Mucosa of descending colon (tissue), 3 donors: ENCODE measurements at places on chromosomes 12 and 14. TPM values are rescaled to one million over a fixed set of nuclear protein-coding genes. Genes with fewer than 3 reads are reported as not detected.

Gene MCRS1
- 66.7 TPM for total RNA-seq

DNA sequence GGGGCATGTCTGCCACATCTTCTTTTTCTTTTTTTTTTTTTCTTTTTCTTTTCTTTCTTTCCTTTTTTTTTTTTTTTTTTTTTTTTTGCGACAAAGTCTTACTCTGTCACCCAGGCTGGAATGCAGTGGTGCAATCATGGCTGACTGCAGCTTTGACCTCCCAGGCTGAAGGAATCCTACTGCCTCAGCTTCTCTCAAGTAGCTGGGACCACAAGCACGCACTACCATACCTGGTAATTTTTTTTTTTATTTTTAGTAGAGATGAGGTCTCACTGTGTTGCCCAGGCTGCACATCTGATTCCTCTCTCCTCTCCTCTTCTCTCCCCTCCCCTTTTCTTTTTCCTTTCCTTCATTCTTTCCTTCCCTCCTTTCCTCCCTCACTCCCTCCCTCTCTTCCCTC is 18.5 kb downstream of the SLC15A5 start:
- DNase-seq, result no peak

GRCh38 chr12:79055926-79056674 is 191.5 kb downstream of the SYT1 start:
- DNase-seq, result no peak

DNA sequence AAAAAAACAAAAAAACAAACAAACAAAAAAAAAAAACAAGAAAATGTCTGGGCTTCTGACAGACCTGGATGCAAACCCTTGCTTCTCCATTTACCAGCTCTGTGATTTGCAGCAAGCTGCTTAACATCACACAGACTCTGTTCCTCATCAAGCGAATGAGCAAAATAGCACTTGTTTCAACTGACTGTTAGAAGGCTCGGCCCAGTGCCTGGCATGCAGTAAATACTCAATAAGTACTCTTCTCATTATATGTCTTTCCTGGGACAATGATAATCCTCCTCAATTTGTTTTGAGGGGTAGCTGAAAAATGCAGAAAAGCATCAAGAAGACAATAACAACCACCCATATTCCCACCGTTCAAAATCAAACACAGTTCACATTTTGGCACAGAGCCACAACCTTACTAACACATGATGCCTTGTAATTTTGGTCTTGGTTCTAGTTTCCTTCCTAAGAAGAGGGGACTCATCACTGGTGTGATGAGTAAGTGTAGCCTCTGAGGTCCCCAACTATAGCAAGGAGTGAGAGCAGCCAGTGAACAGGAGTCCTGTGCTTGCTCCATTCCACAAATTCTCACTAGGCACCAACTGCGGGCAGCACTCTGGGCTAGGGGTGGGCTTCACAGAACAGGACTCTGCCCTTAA is 60.4 kb downstream of the TTC7B start:
- DNase-seq, result no peak

Gene KCNMB4
- total RNA-seq, result 7.4 TPM

Gene KLHDC1
- total RNA-seq, result 12.5 TPM

DNA sequence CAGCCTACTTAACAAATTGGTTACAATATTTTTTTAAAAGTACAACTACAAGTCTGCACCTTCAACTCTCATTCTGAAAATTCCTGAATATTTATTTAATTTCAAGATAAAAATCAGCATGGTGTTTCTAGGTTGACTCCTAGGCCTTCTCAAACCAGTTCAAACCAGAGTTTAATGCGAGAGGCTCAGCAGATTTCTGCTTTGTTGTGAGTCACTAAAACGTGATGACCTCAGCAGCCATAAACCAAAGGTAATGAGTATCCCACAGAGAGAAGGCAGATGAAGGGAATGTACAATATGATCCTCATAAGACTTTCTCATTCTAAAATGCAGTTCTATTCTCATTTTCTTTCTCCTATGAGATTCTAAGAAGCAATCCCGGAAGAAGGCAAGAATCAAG is 1.5 kb downstream of the PRDM4 start:
- DNase-seq, result no peak

Gene AHNAK2
- total RNA-seq, result 20.3 TPM
